H9 (cell line): ENCODE measurements at places on chromosomes 4 and X. TPM values are rescaled to one million over a fixed set of nuclear protein-coding genes. Genes with fewer than 3 reads are reported as not detected.

Gene CDKL5
- total RNA-seq: 16.9 and 19.5 TPM in 2 replicates

Gene FAM156A
- 14.7 and 15.7 TPM in 2 replicates for total RNA-seq

Gene TRIM60
- total RNA-seq: not detected in 2 replicates

Gene GPR82
- total RNA-seq: not detected in 2 replicates

Gene PLS3
- 315 TPM in 2 replicates for total RNA-seq

Gene SLC49A3
- 6.8 and 6.9 TPM in 2 replicates for total RNA-seq

Gene DOK7
- total RNA-seq: 0.26 TPM in 1 of 2 replicates, not detected in the other

Gene DAPP1
- not detected in 2 replicates for total RNA-seq

Gene LARP7
- total RNA-seq: 33.8 and 37.0 TPM in 2 replicates

Gene IL1RAPL1
- total RNA-seq: 0.31 and 0.33 TPM in 2 replicates

Gene COL4A6
- total RNA-seq: 16.7 and 17.5 TPM in 2 replicates

Gene CENPVL2
- 2.8 TPM in 2 replicates for total RNA-seq

Gene CXorf66
- total RNA-seq: not detected in 2 replicates

Gene WDR17
- total RNA-seq: 2.0 and 2.6 TPM in 2 replicates

Gene CT47B1
- not detected in 2 replicates for total RNA-seq
